HAP-1 (cell line): ENCODE measurements at places on chromosomes 11 and 22.

DNA sequence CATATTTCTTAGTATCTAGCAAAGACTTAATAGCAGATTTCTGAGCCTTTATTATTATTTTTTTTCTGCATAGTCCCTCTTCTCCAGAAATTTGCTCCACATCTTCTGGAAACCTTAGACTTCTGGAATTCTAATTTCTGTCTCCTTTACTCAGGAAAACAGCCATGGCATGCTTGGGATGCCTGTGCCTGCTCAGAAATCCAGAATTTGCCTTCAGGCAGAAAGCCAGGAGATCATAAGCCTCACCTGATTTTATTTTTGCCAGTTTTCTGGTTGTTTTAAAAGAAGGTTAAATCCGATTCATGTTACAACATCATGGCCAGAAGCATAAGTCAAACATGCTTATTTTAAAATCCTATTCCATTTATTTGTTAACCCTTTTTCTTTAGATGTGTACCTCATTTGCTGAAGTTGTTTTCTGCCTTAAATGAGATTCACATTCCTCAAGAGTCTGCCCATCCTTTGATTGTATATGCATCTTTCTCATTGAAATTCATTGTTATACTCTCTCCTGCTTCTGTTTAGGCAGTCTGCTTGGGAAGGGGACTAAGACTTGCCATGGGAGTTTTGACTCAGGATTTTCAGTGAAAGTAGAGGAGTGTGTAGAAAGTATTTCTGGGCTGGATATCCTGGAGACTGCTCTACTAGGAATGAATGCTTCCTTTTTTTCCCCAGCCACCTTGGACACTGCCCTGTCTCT, 37.1 kb downstream of the SIK2 start:
- DNase-seq = no peak

GRCh38 chr11:10680956-10681487, 12.5 kb downstream of the IRAG1 start:
- no peak for DNase-seq

GRCh38 chr22:49240472-49240871, 587.2 kb downstream of the BRD1 start:
- DNase-seq = no peak

DNA sequence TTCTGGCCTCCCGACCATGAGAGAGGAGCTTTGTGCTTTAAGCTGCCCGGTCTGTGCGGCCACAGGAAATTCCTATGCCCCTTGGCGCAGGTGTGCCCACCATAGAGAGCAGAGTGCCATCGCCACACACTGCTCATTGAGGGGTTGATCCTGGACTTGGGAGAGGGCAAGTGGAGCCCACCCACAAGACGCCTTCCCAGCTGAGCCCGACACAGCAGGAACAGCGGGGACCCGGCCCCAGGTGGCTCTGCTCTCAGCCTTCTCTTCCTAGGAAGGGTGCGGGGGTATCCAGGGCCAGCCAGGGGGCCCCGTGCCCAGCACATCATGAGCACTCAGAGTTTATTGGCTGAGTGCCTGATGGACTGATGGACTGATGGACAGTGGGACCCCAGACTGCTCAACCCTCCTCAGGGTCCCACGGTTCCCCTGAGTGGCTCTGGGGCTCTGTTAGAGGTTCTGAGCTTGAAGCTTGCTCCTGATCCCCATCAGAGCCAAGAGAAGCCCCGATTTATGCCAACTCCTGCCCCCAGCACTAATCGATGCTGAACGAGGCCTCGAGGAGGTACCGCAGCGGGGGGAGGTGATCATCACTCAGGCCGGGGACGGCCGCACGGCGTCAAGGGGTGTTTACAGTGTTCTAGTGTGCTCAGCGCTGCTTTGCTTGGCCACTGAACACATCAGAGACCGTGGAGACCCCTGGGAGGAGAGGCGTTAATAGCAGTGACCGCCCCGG, 13.5 kb upstream of the MRGPRD start:
- peak; percentile 6 for DNase-seq
